HepG2 (cell line): ENCODE measurements at places on chromosomes 6 and 20. TPM values are rescaled to one million over a fixed set of nuclear protein-coding genes. Genes with fewer than 3 reads are reported as not detected.

RIOK1 gene
- 9.1 and 9.4 TPM in 2 replicates for polyA plus RNA-seq

DNA sequence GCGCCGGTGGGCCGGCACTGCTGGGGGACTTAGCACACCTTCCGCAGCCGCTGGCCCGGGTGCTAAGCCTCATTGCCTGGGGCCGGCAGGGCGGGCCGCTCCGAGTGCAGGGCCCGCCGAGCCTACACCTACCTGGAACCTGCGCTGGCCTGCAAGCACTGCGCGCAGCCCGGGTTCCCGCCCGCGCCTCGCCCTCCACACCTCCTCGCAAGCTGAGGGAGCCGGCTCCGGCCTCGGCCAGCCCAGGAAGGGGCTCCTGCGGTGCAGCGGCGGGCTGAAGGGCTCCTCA, 10.7 kb upstream of the MPC1 start:
- DNase-seq: no peak

GRCh38 chr6:95240514-95240913, 336.8 kb upstream of the MANEA start:
- no peak for DNase-seq

GRCh38 chr20:16007164-16007563, 566.1 kb downstream of the KIF16B start:
- no peak for DNase-seq

JAG1 gene
- polyA plus RNA-seq: 43.0 and 47.1 TPM in 2 replicates

GRCh38 chr20:13220194-13220903, 725 bp upstream of the ISM1 start:
- no peak for DNase-seq

STMND1 gene
- not detected in 2 replicates for polyA plus RNA-seq

AVP gene
- polyA plus RNA-seq: 0.12 and 0.21 TPM in 2 replicates

- no peak for DNase-seq
Observed at GRCh38 chr6:157430834-157431233, 49.8 kb downstream of the ZDHHC14 start.

GRCh38 chr6:55776113-55776512, 99.3 kb downstream of the BMP5 start:
- DNase-seq: no peak

- no peak for DNase-seq
Observed at GRCh38 chr6:158328952-158329351, 16.7 kb downstream of the TULP4 start.

ZNF311 gene
- not detected in 2 replicates for polyA plus RNA-seq

DNA sequence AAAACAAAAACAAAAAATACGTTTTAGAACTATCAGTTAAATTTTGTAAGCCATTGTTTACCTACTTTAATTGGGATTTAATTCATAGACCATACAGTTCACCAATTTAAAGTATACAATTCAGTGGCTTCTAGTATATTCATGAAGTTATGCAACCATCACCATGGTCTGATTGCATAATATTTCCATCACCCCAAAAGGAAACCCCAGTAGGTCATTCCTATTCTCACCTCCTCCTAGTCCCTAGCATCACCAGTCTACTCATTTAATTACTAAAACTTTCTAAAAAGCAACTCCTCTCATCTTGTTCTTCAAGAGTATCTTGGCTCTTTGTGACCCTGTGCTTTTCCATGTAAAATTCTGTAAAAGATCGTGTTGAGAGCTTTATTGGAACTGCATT, 60.2 kb downstream of the ASXL1 start:
- DNase-seq: no peak

TFAP2D gene
- polyA plus RNA-seq: not detected in 2 replicates

SMOC2 gene
- not detected in 2 replicates for polyA plus RNA-seq

GRCh38 chr6:13278991-13279390, 49.3 kb downstream of the TBC1D7 start:
- no peak for DNase-seq

- DNase-seq: no peak
Observed at GRCh38 chr20:49786196-49786595, 26.4 kb upstream of the SLC9A8 start.

BPIFB6 gene
- polyA plus RNA-seq: 1.7 and 3.1 TPM in 2 replicates

GRCh38 chr6:100915876-100916275, 34.7 kb upstream of the ASCC3 start:
- peak; percentile 3 for DNase-seq

DNA sequence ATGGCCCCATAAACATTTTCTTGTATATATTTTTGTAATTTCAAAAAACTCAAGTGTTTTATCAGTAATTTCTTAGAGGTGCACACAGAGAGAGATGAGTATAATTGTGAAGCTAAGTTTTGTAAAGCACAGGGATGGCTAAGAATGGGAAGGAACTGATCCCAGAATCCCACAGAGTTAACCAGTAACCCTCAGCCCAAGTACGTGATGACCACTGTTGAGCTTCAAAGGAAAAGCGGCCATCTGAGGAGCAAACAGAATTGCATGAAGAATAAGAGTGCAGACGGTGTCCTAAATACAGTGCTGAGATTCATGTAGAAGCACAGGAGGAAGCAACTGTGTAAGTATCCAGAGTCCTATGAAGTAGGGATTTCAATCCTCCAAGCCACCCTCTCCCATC, 28.1 kb upstream of the HLA-C start:
- DNase-seq: peak; percentile 51

GRCh38 chr20:51588762-51589161, 46.2 kb upstream of the NFATC2 start:
- DNase-seq: no peak

ZNF341 gene
- polyA plus RNA-seq: 2.2 TPM in 2 replicates

- no peak for DNase-seq
Observed at GRCh38 chr6:113953346-113953745, 17.6 kb downstream of the HDAC2 start.

RAD21L1 gene
- polyA plus RNA-seq: not detected in 2 replicates

TREML2 gene
- not detected in 2 replicates for polyA plus RNA-seq

CLDN20 gene
- not detected in 2 replicates for polyA plus RNA-seq

DNA sequence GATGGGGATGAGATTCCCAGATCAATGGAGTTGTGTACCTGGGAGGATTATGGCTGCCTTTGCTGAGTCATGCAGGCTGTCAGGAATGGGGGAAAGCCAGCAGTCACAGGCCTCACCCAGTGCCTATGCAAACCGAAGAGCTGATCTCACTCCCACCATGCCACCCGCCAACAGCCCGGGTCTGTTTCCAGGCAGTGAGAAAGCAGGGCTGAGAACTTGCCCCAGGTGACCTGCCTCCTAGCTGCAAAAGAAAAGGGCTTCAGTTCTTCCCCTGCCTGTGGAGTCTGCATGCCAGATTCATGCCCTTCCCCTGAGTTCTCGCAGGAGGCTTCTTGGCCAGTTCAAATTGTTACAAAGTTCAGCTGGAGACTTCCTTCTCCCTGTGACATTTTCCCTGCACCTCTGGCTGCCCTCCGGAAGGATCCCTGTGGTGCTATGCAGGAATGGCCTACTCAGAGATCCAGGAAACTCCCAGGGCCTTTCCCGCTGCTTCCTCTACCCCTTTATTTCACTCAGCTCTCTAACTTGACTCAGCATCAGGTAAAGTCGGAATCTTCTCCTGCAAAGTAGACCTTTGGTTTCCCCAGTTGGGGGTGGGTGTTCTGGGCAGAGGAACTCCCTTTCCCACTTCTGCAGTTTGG, 71.5 kb upstream of the B3GAT2 start:
- DNase-seq: peak; percentile 3

GRCh38 chr6:85460154-85460920, 10.5 kb downstream of the NT5E start:
- DNase-seq: no peak

ELOVL4 gene
- polyA plus RNA-seq: not detected in 2 replicates

DNA sequence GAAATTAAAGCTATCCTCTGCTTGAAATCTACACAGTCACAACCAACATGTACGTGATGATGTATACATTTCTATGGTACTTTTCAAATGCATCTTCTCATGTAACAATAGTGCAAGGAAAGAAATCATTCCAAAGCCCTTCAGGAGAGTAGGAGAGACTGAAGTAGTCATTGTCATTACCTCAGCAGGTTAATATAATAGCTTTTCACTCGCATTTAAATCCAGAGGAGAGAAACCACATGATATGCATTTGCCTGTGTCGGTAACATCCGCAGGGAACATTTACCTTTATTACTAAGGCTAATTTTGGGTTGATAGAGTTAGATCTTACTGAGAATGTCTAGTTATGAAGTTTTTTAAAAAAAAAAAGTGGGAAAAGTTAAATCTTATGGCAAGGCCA, 186.6 kb upstream of the DTNBP1 start:
- no peak for DNase-seq

DNA sequence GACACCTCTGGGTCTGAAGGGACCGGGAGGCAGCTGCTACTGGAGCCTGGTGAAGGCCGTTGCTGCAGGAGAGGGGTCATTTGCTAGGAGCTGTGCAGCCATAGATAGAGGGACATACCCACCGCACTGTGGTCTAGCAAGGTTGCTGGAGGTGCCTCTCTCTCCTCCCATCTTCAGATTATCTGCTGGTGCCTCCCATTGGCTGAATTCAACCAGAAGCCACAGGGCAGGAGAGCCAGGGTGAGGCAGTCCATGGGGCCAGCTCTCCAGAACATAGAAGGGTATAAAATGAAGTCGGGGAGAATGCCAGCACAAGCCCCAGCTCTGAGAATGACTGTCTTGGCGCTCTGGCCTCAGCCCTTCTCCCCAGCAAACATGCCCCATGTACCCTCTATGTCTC, 98.0 kb downstream of the VEGFA start:
- DNase-seq: no peak

- DNase-seq: no peak
Observed at GRCh38 chr6:69795469-69796072, 1.2 kb downstream of the LMBRD1 start.

DNA sequence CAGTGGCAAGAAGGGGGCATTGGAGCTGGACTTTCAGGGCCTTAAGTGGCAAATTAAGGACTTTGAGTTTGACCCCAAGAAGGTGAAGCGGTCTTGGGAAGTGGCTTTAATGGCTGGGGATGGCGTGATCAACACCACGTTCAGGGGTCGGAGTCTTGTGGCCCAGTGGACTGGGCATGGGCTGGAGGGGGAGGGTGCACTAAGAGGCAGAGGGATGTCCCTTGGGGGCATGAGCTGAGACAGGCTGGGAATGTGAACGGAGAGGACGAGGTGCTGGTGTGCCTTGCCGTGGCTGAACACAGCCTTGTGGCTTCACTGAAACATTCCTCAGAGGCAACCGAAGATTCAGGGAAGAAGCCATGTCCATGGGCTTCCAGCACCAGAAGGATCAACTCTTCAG, 227.0 kb downstream of the SYNDIG1 start:
- no peak for DNase-seq

GRCh38 chr20:9032758-9033157, 36.1 kb upstream of the PLCB4 start:
- no peak for DNase-seq

DNA sequence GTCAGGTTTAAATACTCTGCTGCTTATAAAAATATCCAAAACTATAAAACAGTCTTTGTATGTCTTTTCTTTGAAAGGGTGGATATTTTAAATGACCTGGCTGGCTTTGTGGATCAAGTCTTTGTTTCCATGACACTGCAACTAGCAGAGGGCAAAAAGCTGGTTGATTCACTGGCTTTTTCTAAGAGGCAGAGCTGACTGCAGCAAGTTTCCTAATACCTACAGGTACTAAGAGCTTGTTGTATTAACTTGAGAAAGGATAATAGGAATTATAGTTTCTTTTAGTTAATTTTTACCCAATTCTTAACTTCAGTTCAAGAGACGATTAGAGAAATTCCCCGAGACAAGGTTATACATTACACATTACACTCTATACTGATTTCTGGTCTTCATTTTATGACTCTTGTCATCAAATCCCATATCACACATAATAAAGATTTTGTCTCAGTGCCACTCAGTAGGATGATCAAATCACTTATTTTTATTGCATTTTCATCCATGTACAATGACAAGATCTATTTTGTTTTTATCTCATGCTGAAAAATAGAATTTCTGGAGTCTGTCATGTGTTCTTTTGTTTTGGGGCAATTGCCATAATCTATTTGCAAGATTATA, 120.1 kb upstream of the RIMS1 start:
- no peak for DNase-seq

DNA sequence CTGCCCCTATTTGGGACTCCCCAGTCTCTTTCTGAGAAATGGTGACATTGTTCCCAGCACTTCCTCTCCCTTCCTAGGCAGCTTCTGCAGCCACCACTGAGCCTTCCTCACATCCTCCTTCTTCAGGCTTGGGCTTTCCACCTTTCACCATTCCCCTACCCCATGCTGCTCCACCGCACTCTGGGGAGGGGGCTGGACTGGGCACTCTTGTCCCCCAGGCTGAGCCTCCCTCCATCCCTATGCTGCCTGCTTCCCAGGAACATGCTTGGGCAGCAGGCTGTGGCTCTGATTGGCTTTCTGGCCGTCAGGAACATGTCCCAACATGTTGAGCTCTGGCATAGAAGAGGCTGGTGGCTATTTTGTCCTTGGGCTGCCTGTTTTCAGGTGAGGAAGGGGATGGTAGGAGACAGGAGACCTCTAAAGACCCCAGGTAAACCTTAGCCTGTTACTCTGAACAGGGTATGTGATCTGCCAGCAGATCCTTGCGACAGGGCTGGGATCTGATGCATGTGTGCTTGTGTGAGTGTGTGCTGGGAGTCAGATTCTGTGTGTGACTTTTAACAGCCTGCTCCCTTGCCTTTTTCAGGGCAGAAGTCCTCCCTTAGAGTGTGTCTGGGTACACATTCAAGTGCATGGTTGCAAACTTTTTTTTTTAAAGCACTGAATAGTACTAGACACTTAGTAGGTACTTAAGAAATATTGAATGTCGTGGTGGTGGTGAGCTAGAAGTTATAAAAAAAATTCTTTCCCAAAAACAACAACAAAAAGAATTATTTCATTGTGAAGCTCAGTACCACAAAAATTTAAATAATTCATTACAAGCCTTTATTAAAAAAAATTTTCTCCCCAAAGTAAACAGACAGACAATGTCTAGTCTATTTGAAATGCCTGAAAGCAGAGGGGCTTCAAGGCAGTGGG, 2.1 kb upstream of the CDKN1A start:
- DNase-seq: peak; percentile 81

ADAT2 gene
- 8.6 and 10.5 TPM in 2 replicates for polyA plus RNA-seq

DNA sequence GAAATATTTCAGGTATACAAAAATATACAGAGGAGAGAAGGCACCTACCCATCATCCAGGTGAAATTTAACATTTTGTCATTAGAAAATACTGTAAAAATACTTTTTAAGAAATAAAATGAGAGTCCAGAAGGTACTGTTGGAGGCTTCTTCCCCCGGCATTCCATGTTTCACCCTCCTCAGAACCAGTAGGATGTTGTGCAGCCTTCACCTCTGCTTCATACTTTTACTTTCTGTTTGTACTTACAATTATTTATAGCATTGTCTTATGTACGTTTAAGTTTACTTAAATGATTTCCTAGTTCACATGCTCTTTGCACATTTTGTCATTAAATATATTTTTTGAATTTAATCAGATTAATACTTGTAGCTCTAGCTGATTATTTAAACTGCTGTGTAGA, 30.9 kb downstream of the TMEM200A start:
- DNase-seq: no peak

DNA sequence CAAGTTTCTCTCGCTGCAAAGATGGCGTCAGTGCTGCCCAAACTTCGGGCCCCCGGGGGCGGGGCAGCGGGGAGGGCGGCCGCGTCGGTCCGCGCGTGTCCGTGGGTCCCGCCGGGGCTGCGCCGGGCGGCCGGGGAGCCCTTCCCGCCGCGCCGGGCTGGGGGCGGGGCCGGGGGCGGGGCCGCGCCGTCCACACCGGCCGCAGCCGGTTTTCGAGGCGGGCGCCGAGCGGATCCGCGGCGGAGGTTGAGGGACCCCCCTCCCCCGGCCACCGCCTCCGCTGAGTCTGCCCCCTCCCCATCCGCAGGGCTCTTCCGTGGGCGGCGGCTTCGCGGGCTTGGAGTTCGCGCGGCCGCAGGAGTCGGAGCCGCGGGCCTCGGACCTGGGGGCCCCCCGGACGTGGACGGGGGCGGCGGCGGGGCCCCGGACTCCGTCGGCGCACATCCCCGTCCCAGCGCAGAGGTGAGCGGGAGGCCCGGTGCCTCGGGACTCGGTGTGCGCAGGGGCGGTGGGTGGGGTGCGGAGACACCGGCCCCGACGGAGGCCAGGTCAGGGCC, 572 bp downstream of the SLC2A4RG start:
- DNase-seq: no peak
